Vagina (tissue), 2 donors: ENCODE measurements at places on chromosomes 7 and 10. TPM values are rescaled to one million over a fixed set of nuclear protein-coding genes. Genes with fewer than 3 reads are reported as not detected.

DNA sequence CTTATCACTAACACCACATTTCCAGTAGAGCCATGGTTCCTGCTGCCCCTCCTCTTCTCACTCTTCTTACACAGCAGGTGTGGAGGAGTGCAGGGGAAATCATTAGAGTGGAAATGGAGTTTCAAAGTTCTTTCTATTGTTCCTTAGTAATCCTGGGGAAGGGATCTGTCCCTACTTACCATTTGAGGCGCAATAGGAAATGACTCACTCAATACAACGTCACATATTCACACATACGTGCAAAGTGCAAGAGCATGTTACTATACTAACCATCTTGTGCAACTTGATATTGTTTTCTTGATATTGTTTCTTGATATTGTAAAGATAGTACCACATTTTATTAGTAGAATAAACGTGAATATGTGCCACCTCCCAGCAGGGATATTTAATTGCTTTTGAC lies 1010.2 kb downstream of the DNAJB9 start:
- no peak for DNase-seq

The MMD2 gene
- total RNA-seq: not detected

The RPP30 gene
- total RNA-seq: 18.4 TPM

The KLF14 gene
- total RNA-seq: not detected

The PRSS2 gene
- total RNA-seq: not detected
